ENCODE measurements at places on chromosomes 4 and X. TPM values are rescaled to one million over a fixed set of nuclear protein-coding genes. Genes with fewer than 3 reads are reported as not detected.

DNA sequence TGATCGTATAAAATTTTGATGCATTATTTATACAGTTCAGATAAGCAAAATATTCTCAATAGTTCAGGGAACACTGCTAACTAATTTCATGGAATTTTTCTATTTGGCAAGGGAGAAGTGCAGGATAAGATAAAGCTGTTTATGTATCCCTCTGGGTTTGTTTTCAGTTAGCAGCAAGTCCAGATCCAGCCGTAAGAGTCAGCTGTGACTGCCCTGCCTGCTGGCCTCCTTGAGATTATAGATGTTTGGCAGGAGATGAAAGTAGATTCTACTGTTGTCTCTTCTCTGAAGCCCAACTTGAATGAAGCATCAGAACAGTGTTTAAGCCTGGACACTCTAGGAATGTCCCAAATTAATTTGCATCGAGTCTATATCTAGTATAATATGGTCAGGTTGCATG lies 29.5 kb downstream of the ANTXR2 start:
- no peak for DNase-seq

The ARMCX1 gene
- 19.6 TPM for total RNA-seq

GRCh38 chr4:87019898-87020297 lies 85.1 kb downstream of the AFF1 start:
- no peak for DNase-seq

- no peak for DNase-seq
Observed at GRCh38 chr4:143302536-143302935, 34.1 kb upstream of the GAB1 start.

DNA sequence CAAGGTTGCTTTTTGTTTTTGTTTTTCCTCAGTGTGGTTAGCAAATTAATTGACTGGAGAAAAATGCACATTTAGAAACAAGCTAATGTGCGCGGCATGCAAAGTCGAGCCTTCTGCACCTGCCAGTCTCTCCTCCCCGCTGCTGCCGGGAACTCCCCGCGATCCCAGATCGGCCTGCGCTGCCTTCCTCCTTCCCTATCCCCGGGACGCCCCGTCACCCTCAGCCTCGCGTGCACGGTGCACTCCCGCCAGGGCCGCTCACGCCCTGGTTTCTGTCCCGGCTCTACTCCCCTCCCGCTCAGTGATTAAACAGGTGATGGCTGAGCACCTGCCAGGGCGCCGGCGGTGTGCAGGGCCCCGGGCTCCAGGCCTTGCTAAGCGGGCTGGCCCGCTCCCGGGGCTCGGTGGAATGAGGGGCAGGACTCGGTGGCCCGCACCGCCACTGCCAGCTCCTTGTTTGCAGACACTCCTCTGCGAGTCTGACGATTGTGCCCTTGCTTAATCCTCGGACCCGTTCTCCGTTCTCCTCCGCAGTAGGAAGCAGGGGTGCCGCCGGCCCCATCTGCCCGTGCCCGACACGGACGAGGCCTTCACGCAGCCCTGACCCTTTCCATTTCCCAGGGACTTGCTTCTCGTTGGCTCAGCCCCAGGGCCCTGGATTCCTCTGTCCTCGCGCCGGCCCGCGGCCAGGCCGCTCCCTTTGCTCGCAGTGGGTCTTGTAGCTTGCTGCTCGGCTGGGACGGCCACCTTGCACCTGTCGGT lies 143.4 kb downstream of the TRIML1 start:
- DNase-seq, result no peak

The TKTL2 gene
- total RNA-seq, result not detected

- DNase-seq, result no peak
Observed at GRCh38 chr4:168610911-168611530, 114.2 kb downstream of the PALLD start.

The NHS gene
- total RNA-seq, result 2.6 TPM

DNA sequence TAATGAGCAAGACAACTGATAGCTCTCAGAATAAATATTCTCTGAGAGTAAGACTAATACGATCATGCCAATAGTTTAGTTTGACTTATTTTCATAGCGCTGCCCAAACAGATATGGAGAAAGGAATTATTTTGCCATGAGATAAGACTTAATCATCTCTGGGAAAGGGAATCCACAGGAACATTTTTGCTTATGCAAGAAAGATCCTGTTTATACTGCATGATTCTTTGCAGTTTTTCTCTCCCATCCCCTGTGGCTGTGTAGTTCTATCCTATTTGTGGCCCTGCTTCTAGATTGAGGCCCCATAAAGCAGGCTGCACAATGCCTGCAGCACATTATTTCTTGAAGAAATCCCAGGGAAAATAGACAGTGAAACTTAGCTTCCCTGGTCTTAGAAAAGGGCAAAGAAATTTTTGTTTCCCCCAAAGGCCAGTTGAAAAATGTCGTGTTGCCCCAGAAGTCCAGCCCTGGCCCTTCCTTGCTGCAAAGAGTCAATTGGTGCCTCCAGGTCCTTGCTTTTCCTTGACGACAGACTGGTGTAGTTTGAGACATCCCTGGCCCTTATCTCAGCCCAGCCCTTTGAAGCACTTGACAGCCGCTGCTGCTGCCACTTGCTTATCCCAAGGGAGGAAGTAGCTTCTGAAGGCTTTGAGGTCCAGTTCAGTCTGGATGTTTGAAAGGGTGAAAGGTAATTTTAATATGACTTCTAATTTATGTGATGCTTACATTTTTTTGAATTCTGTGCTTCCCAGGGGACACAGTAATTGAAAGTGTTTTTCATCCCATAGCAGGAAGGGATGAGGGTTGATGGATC lies 45.0 kb upstream of the SH3RF1 start:
- no peak for DNase-seq

The MYL5 gene
- total RNA-seq, result 1.2 TPM

DNA sequence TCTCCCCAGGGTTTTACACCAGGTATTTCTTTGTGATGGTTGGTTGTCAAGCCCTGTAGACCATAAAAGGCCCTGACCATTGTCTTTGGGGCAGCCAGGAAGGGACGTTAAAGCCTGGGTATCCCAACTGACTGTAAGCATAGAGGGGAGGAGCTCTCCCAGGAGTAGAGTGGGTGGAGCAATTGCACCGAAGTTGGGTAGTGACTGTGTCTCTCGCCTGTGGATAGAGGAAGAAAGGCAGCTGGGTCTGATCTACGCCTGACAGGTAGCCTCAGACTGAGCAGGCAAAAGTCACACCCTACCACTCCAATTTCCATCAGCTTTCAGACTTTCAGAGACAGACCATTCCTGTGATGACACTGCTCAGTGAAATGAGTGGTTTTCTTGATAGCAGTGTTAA lies 123.3 kb downstream of the KLHL8 start:
- no peak for DNase-seq

The ART3 gene
- total RNA-seq, result 7.7 TPM

DNA sequence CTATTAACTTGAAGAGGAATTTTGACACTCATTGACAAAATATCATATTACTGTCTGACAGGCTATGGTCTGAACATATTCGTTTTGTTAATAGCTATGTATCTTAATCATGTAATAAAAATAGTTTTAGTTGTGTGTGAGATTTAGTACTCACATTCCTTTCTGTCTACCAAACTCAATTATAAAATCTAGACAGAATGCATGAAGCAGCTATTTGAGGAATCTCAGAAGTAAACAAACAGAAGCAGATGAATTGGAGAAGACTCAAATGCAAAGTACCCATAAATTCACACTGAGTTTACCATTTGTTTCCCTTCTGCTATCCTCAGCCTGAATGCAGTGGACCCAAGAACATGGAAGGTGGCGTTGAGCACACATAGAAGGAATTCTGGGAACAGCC lies 841.6 kb upstream of the AADAT start:
- no peak for DNase-seq
